H4 (cell line): ENCODE measurements at places on chromosomes 3 and 15. TPM values are rescaled to one million over a fixed set of nuclear protein-coding genes. Genes with fewer than 3 reads are reported as not detected.

- DNase-seq: no peak
Measured at GRCh38 chr3:113654851-113655250, 41.6 kb downstream of the USF3 start.

DNA sequence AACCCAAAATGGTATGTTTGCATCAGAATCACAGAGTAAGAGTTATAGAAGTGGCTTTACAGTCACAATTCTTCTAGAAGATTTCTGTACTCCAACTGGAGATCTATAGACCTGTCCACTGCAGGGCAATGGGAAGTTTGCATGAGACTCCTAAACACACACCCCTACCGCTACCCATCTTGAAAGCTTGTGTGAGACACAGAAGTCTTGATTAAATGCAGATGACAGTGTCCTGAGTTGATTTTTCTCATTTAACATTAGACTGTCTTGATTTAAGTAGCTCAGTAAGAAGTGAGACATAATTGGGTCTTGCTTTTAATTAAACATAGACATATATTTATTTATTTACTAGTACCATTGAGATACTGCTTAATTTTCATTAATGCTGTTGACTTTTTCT, 54.4 kb downstream of the CD47 start:
- DNase-seq: no peak

DNA sequence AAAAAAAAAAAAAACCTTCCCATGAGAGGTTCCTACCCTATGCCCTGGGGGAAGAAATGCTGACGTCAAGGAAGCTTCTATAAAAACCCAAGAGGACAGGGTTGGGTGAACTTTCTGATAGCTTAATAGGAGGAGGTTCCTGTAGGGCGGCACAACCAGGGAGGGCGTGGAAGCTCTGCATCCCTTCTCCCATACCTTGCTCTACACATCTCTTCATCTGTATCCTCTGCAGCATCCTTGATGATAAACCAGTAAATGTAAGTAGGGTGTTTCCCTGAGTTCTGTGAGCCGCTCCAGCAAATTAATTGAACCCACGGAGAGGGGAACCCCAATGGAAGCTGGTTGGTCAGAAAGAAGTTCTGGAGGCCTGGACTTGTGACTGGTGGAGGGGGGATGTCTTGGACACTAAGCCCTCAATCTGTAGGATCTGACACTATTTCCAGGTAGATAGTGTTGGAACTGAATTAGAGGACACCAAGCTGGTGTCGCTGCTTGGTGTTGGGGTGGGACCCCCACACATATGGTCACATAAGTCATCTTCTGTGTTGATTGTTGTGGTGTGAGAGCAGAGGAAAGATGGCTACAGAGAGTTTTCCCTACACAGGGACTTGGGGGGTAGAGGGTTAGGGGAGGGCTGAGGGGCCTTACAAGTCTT, 91.5 kb downstream of the ST6GAL1 start:
- no peak for DNase-seq

CHL1 gene
- total RNA-seq: 9.6 and 14.3 TPM in 2 replicates

DNA sequence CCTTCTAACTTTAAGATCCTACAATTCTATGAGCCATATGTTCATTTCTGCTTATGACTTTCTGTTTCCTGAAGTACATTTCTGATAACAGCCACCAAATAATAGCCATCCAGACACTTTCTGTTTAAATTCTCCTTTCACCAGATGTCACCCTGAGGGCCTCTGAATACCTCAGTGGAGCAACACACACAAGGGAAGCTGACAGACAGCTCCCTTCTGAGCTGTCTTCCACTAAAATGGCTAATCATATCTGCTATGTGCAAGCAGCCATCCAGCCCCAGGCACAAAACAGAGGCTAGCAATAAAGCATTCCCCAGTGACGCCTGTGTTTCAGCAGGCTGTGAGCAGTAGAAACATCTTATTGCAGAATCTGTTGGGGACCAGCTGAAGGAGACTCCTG, 666.6 kb upstream of the UBE2E2 start:
- no peak for DNase-seq
